Foreskin keratinocyte (primary cell): ENCODE measurements at places on chromosomes 7 and 10. TPM values are rescaled to one million over a fixed set of nuclear protein-coding genes. Genes with fewer than 3 reads are reported as not detected.

DNA sequence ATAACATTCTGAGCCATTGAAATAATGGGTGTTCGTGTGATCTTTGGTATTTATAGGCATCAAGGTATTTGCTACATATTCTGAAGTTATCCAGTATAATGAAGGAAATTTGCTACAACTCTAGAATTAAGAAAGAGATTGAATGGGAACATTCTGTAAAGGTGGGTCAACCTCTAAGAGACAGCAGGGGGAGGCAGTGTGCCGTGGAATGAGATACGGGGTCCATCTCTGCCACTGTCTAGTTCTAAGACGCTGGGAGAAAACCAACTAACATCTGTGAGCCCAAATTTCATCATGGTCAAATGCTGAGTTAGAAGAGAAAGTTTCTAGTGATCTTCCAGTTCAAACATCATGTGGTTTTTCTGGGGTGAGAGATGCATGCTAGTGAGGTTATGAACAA, 368.9 kb downstream of the SORCS1 start:
- DNase-seq: no peak

Gene IRF5
- total RNA-seq: 0.81 and 1.1 TPM in 2 replicates

GRCh38 chr10:5446390-5446926, 34.1 kb downstream of the NET1 start:
- DNase-seq: peak; percentile 93

GRCh38 chr7:29854257-29854938, 48.1 kb downstream of the WIPF3 start:
- DNase-seq: no peak

GRCh38 chr7:51551070-51551469, 234.5 kb upstream of the COBL start:
- no peak for DNase-seq

Gene ASB10
- total RNA-seq: not detected in 2 replicates

Gene PRRT4
- 0.17 and 0.28 TPM in 2 replicates for total RNA-seq

GRCh38 chr10:23155169-23155568, 36.9 kb upstream of the PTF1A start:
- DNase-seq: peak; percentile 20

GRCh38 chr10:13382703-13383398, 34.8 kb upstream of the SEPHS1 start:
- no peak for DNase-seq

- no peak for DNase-seq
Observed at GRCh38 chr7:151068069-151068773, 8.8 kb downstream of the SLC4A2 start.

DNA sequence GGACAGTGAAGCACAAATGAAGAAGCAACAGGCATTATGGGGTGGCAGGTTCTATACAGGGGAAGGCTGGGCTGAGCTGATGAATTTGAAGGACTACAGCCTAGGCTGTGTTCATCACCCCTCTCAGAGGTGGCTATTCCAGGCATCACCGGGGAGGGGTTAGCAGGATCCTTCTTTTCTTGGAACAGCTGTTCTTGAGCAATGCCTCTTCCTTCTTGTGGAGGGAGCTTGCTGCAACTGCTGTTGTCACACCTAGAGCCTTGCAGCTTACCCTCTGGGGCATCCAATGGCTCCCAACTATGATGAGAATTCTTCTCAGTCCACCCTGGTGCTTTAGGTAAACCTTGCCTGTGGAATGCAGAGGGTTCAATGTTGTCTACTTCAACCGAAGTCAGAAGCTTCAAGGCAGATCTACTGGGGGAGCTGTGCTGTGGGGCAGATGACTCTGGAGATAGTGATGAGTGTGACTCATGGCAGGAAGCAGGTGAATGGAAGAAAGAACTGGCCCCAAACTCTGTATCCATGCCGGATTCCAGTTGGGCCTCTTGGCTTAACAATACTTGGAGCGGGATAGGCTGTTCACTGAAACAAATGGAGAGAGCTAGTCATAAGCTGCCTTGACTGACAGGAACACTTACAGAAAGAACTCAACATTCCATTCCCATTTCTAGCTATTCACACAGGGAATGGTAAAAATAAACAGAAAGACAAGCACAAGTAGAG, 21.5 kb upstream of the PPP3CB start:
- DNase-seq: peak; percentile 89

DNA sequence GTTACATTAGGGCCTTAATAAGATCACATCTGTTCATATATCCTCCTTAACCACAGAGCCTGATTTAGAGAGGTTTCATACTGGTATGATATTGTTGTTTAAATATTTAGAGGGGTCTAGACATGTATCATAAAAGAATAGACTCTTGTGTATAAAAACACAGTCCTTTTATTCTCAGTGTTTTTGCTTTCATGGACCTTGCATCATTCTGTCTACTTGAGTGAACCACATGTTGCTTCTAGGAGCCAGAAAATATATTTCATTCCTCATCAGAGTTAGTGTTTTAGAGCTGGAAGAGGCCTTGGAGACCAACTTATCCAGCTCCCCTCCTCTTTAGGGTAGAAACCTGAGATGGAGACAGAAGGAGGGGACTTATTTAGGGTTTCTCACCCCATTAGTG, 312.8 kb downstream of the LRMDA start:
- no peak for DNase-seq

DNA sequence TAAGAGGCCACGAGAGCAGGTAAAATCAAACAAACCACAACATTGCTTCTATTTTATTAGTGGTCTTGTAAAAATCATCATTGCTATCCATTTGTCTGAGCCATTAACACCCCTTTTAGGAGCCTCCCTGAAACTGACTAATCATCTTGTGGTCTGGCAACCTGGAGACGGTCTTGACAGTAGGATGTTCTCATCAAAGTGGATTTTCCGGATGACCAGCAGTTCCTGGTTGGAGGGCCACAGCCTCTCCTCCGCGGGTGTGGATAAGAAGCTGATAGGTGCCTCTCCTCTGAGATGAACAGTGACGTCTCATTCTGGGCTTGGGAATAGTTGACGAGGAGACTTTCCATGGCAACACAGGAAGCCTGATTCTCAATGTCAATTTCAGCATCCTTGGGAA, 490.7 kb downstream of the TYW1 start:
- no peak for DNase-seq

GRCh38 chr10:34465678-34466077, 349.4 kb downstream of the PARD3 start:
- DNase-seq: no peak

DNA sequence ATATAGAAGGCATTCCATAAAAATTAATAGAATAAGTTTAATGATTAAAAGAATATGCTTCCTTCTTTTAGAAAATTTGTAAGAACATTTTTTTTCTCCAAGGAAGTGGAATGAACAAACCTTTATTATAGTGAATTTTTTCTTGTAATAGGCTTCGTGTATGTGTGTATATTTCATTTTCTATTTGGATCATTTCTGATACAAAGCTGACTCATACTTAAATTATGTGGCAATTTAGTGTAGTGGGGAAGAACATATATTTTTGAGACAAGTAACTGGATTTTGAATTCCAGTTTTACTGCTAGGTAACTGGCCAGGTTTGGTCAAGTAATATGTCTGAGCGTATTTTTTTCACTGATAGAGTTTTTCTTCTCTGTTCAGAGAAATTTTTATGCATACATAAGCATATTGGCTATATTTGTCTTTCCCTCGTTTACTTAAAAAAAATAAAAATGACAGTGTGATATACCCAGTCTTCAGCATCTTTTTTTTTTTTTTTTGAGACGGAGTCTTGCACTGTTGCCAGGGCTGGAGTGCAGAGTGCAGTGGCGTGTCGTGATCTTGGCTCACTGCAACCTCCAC, 50.8 kb downstream of the CDK13 start:
- no peak for DNase-seq

DNA sequence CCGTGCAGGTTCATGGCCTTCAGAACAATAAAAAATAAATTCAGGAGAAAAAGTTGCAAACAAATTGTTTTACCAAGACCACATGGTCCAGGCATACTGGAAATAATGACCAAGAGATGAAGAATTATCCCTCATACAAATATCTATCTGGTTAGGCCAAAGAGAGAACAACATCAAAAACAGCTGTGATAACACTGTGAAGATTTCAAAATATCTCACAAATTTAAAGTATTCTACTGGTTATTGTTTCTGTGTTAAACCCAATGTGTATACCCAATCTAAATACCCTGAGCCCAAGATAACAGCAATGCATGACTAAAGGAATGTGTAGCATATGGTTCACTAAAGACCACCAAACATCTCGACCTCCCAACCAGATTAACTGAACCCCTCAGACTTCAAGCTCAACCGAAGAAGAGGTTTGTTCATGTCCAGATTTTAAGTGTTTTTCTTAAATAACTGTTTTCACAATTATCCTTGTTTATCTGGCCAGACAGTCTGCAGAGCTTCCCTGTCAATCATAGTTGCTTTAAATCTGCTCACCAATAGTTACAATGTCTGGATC, 10.9 kb downstream of the OR9A2 start:
- DNase-seq: no peak

- no peak for DNase-seq
Observed at GRCh38 chr10:13703997-13704536, 117.3 kb downstream of the PRPF18 start.

DNA sequence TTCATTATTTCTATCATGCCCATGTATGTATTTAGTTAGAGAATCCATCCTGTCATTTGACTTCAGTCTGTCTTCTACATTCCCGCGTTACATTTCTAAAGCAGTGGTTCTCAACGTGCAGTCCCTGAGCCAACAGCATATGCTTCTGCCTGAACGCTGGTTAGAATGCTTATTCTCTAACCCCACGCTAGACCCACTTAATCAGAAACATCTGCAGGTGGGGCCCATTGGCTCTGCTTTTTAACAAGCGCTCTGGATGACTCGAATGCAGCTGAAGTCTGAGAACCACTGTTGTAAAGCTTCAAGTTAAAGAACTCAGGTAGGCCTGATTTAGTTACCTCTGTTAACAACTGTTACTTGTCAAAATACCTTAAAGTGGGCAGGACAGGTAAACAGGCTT, 38.2 kb downstream of the NEUROD6 start:
- no peak for DNase-seq

GRCh38 chr7:55651057-55651456, 78.8 kb upstream of the VOPP1 start:
- no peak for DNase-seq

Gene CAMK2B
- total RNA-seq: 0.46 and 1.5 TPM in 2 replicates

GRCh38 chr10:109972372-109973001, 35.3 kb upstream of the ADD3 start:
- DNase-seq: no peak

- DNase-seq: no peak
Observed at GRCh38 chr7:7421826-7422225, 113.8 kb downstream of the COL28A1 start.

DNA sequence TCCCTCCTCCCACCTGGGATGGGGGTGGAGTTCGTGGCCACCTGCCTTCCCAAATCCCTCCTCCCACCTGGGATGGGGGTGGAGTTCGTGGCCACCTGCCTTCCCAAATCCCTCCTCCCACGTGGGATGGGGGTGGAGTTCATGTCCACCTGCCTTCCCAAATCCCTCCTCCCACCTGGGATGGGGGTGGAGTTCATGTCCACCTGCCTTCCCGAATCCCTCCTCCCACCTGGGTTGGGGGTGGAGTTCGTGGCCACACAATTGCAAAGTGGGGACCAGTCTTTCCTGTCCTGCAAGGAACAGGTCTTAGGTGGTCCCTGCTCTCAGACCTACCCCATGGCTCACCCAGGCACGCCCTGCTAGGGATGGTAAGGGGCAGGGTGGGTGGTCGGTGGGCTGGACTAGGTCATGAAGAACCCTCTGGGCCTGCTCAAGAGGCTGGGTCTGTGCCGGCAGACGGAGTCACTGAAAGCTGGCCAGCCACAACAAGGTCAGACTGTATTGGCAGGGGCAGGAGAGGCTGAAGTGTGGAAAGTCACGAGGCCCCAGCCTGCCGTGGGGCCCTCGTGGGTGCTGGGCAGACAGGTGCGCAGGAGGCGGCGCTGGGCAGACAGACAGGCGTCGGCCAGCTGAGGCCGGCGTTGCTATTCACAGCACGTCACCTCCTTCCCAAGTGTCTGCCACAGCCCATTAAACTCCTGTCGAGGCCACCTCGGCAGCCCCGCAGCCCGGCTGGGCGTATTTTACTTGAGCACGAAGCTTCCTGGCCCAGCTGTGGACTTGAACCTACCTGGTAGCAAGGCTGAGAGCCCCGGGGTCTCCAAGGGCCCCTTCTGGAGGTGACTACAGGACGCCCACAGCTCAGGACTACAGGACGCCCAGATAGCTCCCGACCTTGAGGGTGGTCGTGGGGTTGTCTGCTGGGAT, 4.1 kb downstream of the KNDC1 start:
- no peak for DNase-seq

DNA sequence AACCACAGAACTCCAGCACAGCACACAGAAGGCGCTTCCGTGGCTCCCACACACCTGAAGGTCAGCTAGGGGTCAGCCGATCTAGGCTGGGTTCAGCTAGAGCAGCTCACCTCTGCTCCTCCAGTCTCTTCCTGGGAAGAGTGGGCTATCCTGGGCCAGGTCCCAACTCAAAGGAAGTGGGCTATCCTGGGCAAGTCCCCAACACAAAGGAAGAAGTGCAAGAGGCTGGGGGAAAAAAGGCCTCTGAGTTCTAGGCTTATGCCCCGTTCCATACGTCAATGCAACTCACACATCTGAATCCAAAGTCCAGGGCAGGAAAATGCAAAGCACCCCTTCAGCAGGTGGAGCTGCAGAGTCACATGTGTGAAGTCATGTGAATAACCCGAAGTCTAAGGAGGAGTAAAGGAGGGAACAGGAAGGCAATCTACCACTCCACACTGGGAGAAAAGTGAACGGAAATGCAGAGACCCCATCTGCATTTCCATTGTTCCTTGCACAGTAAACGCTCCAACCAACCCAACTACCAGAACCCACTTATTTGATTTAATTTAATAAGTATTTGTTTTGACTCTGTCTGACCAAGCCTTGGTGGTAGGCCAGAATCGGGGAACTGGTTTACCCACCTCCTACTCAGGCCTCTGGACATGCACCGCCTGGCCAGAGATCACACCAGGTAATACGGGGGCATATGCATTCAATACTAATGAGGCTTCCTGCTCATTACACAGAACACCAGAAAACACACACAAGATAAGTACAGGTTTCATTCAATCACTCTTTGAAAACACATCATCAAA, 95.5 kb upstream of the RNF32 start:
- DNase-seq: no peak

Gene MACROH2A2
- total RNA-seq: 33.9 and 35.6 TPM in 2 replicates

DNA sequence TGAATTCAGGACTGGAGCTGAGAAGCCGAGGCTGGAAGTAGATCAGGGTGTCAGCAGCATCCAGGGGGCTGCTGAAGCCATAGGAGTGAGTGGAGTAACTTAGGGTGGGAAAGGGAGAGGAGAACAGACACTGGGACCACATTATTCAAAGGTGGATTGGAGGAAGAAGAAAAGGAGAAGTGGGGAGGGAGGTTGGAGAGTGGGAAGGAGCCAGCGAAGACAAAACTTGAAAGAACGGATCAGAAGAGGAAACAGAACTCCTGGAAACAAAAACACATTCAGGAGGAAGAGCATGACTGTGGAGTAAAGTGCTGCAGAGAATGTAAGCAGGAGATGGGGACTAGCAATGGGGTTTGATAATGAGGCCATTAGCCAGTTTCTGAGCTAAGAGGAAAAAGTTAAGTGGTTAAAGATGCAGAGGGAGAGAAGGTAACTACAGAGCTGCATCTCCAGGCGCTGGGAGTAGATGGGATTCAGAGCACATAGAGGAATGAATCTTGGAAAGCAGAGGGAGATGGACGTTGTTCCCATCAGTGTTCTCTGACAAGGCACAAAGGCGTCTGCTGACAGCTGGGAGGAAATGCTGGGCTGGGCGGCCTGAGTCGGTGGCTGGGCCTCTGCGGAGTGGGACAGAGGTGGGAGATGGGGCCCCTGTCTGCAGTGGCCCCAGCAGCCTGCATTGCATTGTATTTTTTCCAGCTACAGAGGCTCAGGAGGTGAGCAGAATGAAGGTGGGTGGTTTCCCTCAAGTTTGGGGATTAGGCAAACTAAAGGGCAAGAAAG, 63.1 kb upstream of the LEP start:
- DNase-seq: no peak

GRCh38 chr7:24175603-24176002, 108.4 kb upstream of the NPY start:
- no peak for DNase-seq
